CD4-positive, alpha-beta T cell treated with Interleukin-21 for 1 hour (primary cell): ENCODE measurements at places on chromosomes 5 and 9.

DNA sequence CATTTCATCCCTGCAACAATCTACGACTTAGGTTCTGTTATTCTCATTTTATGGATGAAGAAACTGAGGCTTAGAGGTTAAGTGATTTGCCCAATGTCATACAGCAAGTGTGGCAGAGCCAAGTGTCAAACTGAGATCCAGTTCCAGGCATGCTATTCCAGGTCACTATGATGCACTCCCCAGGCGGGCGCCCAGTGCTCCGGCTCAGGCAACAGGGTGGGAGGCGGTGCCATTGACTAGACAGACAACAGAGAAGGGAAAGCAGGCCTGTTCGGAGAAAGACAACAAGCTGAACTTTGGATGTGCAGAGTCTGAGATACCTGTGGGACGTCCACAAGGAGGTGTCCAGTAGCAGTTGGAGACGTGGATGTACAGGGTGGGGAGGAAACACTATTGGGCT is 10.8 kb upstream of the DDX41 start:
- DNase-seq = no peak

- DNase-seq = no peak
These were observed 38.0 kb upstream of the OSMR start for GRCh38 chr5:38807570-38808483.

- DNase-seq = no peak
These were observed 119.3 kb downstream of the CHSY3 start for GRCh38 chr5:130023604-130024003.

GRCh38 chr9:132027752-132028663 is 51.7 kb downstream of the MED27 start:
- no peak for DNase-seq

GRCh38 chr5:132428484-132429462 is 59.3 kb downstream of the SLC22A5 start:
- DNase-seq = no peak

DNA sequence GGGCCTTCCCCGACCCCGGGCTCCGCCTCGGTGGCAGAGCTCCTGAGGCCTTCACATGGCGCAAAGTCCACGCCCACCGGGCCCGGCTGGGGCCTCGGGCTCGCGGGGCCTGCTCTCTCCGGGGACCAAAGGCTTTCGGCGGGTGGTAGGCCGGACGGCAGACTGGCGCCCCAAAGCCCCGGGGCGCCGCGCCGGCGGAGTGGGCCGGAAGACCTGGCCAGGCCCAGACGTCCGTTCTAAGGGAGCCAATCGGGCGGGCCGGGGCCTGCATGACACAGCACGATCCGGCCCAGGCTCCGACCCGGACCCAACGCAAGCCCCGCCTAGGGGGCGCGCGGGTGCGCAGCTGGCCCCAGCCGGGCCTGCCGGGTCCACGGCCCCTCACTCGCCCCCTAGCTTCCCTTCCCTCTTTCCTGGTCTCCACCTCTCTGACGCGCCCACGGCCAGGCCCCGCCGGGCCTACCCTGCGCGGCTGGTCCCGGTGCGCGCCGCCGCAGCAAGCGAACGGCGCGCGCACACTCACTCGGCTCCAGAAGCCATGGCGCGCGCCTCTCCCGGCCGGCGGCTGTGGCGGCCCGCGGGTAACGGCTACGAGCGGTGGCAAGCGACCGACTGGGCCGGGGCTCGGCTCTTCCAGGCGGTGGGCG is 488 bp downstream of the VCP start:
- DNase-seq = peak; percentile 79

- no peak for DNase-seq
These were observed 31.4 kb upstream of the TMOD1 start for GRCh38 chr9:97470076-97470475.

GRCh38 chr9:136848393-136849037 is 694 bp upstream of the PHPT1 start:
- DNase-seq = peak; percentile 36

DNA sequence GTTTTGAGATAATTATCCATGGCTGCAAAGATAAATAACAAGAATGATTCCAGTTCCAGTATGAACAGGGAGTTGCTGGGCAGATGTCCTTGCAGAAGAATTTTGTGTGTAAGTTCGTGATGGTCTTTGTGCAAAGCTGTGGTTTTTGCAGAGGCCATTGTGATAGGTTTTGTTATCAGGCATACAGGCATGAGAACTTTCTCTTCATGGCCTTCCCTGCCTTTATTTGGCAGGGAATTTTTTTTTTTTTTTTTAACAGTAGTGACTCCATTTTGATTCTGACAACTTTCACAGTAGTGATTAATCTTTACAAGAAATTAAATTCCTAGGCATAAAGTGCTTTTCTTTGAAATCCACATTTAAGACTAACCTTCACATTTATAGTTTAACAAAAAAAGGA is 1999.5 kb upstream of the CDH6 start:
- no peak for DNase-seq

DNA sequence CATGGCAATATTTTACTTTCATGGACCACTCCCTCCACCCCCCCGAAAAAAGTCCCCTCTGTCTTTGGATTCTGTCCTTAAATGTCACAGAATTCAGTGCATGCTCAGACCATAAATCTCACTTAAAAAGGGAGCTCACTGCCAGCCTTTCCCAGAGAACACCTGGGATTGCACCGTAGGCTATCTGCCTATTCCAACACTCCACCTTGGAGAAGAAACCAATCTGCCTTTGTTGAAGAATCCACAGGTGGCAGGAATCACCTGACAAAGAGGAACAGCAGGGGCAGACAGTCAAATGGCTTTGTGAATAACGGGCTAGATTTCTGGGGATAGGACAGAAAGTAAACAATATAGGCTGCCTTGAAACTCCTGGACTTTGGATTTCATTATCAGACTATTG is 306.7 kb upstream of the BRINP1 start:
- no peak for DNase-seq

DNA sequence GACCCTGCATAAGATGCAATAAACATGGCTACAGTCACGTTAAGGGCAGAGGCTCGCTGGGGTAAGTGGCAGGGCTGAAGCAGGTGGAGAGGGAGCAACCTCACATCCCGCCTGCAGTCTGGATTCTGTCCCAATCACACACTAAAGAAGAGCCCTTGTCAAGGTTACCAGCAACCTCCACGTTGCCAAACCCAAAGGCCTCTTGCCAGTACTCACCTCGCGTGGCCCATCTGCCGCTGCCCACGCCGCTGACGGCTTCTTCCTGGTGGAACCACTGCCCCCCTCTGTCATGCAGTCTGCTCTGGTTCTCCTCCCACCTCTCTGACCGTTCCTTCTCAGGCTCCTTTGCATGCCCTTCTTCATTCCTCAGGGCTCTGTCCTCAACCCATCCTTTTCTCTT is 8.8 kb downstream of the AQP7 start:
- DNase-seq = no peak

GRCh38 chr5:84474126-84474525 is 89.4 kb upstream of the EDIL3 start:
- DNase-seq = no peak

DNA sequence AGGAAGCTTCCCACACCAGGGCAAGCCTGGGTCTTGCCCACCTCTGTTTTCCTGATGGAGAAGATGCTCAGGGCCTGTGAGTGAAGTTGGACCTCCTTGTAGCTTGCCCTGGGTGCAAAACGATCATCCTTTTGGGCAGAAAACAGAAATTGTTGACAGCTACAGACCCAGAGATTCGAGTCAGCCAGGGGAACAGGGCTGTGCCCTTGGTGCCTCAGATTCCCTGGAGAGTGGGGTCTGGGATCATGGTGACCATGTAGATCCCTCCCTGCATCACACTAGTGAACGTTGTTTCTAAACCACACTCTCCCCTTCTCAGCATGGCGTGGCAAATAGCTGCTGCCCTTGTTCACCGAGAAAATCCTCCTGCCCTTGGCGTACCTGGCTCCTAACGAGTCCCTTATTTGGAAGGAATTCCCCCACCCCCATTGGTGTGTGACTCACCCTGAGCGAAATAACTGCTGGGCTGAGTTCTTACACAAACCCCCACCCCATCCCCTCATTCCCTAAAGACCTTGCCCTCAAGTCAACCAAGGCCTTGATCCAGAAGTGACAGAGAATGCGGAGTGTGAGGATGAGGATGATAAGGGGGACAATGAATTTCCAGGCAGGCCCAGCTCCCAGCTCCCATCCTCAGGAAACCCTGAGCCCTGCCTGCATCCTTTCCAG is 1.1 kb upstream of the DCANP1 start:
- DNase-seq = no peak

DNA sequence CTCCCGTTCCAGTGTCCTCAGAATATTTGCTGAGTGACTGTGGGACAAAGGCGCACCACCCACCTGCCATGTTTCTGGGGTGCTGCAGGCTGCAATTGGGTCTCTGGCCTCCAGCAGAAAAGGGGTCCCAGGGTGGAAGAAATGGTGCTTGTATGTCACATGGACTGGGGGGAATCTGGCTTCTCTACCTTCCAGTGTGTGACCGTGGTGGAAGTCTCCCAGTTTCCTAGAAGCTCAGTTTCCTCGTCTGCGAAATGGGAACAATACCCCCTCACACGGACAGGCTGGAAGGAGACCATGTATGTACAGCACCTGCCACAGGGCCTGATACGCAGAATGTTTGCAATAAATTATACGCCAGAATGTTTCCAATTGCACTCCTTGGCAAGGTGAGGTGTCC is 23.8 kb downstream of the CPLX2 start:
- no peak for DNase-seq

- no peak for DNase-seq
These were observed 123.6 kb downstream of the IRX2 start for GRCh38 chr5:2627867-2628266.

DNA sequence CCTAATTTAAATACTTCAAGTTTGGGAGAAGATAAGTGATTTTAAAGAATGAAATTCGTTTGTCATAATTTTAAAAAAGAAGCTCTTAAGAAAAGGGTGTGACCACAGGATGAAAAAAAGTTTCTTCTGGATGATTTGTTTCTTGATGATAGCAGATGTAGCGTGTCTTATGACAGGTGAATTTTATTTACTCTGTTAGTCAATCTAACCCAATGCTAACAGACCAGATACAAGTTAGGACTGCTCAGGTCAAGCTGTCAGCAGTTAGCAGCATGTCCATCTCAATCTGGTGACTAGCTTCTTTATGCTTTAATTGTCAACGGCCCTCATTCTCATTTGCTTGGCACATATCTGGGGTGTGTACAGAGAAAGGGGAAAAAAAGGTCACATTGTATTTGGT is 456.0 kb downstream of the BNC2 start:
- DNase-seq = no peak

DNA sequence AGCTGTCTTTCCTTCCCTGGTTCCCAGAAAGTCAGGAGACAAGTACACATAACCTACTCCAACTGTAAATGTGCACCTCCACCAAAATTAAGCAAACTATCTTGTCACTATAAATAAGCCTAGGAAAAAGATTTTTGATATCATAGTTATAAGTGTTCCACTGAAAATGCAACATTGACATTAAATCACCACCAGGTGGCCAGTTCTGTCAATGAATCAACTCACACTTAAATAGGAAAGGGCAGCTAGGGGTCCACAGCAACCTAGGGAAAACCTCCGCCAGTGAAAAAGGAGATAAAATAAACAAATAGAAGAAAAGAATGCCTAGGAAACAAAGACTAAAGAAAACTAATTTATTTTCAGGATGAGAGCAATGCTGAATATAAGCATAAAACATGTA is 243.0 kb upstream of the PTPRD start:
- DNase-seq = no peak

GRCh38 chr5:4065472-4066320 is 470.1 kb downstream of the IRX1 start:
- no peak for DNase-seq

- peak; percentile 7 for DNase-seq
These were observed 187.4 kb upstream of the SLC24A2 start for GRCh38 chr9:19976226-19976625.

DNA sequence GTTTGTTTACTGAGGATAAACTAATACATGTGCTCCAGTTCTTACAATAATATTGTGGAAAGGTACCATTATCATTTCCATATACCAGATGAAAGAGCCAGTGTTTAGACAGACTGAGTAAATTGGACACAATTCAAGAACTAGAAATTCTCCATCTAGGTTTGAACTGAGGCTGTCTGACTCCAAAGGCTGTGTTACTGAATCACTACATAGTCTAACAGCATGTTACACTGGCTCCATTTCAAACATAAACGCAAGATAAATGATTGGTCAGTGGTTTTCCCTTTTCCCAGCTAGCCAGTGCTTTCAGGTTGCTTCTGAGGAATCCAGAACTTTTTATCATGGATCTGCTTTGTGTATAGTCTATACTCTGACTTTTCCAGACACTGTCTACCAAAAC is 8.1 kb downstream of the SPDL1 start:
- DNase-seq = no peak

DNA sequence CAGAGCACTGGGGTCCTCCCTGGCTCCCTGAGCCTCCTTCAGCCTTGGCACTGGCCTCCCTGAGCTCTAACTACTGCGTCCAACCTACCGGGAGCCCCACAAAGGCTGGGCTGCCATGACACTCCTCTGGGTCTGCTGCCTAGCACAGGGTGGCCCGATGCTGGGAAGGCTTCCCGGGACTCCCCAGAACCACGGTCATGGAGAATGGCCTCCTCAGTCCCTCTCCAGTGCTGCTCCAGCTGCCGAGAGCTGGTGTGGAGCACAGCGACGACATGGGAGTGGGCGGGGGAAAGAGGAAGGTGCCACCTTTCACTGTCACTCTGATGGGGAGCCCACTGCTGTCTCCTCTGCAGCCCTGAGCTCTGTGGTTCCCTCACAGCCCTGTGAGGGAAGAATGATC is 61.5 kb upstream of the RNF130 start:
- no peak for DNase-seq

- peak; percentile 85 for DNase-seq
These were observed 7.5 kb downstream of the N4BP3 start for GRCh38 chr5:178120607-178121357.

- DNase-seq = no peak
These were observed 140.6 kb upstream of the ZNF366 start for GRCh38 chr5:72647806-72648205.

DNA sequence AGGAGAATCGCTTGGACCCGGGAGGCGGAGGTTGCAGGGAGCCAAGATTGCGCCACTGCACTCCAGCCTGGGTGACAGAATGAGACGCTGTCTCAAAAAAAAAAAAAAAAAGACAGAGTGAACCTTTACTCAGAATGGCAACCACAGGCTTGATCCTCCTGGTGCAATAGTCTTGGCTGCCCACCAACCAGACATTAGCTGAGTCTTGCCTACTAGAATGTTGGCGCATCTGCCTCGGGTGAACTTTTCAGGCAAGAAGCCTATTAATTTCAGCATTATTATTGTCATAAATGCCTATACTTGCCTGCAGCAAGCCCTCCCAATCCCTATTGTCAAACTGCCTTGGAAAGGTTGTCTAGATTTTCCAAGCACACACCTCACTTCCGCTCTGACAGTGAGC is 4.2 kb downstream of the SERINC5 start:
- no peak for DNase-seq
